ENCODE measurements at places on chromosomes 1 and 21. TPM values are rescaled to one million over a fixed set of nuclear protein-coding genes. Genes with fewer than 3 reads are reported as not detected.

GRCh38 chr1:166876540-166876838, 425 bp upstream of the TADA1 start:
- no peaks in the 10 kb centered on the region for H3K36me3 ChIP-seq
- H3K27me3 ChIP-seq: no peaks in the 10 kb centered on the region
- peak overlapping the region; percentile 31 for H3K4me3 ChIP-seq
- peak overlapping the region; percentile 97 for H3K27ac ChIP-seq

The DCDC2B gene
- total RNA-seq: not detected

DNA sequence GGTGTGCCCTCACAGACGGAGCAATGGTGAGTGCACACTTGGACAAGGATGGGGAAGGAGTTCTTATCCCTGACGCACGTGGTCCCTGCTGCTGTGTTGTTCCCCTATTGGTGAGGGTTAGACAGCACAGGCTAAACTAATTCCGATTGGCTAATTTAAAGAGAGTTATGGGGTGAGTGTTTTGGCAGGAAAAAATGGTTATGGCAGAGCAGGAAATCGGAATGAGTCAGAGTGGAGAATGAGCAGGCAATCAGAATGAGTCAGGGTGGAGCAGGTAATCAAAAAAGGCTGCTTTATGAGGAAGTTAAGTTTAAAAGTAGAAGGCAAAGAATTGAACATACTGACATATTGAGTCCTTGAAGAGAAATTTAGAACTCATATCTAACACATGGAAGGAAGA, 100.5 kb downstream of the NGF start:
- no peaks in the 10 kb centered on the region for H3K4me1 ChIP-seq
- H3K4me3 ChIP-seq: no peak overlapping the region
- H3K27me3 ChIP-seq: no peaks in the 10 kb centered on the region

DNA sequence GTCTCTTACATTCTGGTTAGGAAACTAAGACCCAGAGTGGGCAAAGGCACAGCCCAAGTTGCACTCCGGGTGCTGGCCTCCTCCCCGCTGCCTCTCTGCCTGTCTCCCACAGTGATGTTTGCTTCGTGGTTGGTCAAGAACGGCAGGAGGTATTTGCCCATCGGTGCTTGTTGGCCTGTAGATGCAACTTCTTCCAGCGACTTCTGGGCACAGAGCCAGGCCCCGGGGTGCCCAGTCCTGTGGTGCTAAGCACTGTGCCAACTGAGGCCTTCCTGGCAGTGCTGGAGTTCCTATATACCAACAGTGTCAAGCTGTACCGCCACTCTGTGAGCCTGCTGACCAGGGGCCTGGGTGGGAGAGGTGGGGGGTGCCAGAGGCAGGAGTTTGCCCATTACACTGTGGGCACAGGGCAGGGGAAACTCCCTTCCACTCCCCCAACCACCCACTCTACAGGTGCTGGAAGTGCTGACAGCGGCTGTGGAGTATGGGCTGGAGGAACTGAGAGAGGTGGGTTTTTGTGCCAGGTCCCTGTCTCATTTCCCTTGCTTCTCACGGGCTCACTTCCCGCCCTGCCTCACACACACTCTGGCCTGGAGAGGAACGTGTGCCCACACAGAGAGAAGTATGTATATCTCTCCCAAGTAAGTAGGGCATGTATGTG, 1.9 kb downstream of the BTBD19 start:
- peaks cover 52% of the 10 kb centered on the region for H3K4me1 ChIP-seq
- H3K27me3 ChIP-seq: no peaks in the 10 kb centered on the region
- H3K36me3 ChIP-seq: no peaks in the 10 kb centered on the region
- H3K4me3 ChIP-seq: no peak overlapping the region
- peak overlapping the region; percentile 9 for H3K27ac ChIP-seq

DNA sequence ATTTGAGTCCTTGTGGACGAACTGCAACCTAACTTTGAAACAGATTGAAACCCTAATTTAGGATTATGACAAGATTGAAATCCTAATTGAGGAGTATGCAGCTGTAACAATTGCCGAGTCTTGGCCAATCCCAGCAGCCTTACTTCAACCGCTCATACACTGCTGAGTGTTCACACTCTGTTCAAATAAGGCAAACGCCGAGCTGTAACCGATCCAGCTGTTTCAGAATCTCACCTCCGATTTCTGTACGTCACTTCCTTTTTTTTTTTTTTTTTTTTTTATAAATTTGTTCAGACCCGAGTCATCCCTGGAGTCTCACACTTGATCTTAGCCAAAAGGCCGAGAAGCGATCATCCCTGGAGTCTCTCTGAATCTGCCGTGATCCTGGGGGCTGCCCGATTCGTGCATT, 22.3 kb upstream of the ATP5PO start:
- H3K27ac ChIP-seq: no peak overlapping the region
- no peak overlapping the region for H3K4me3 ChIP-seq
- no peak for DNase-seq
- no peaks in the 10 kb centered on the region for H3K27me3 ChIP-seq
- no peaks in the 10 kb centered on the region for H3K36me3 ChIP-seq
- H3K4me1 ChIP-seq: peaks cover 7% of the 10 kb centered on the region

The FCRL4 gene
- not detected for total RNA-seq

The ADGRL4 gene
- total RNA-seq: not detected

GRCh38 chr1:4328402-4329071, 325.9 kb upstream of the AJAP1 start:
- no peak overlapping the region for H3K4me3 ChIP-seq
- H3K27me3 ChIP-seq: no peaks in the 10 kb centered on the region
- no peaks in the 10 kb centered on the region for H3K36me3 ChIP-seq

GRCh38 chr1:42845866-42846256, 552 bp upstream of the ZNF691 start:
- H3K4me1 ChIP-seq: no peaks in the 10 kb centered on the region
- H3K27ac ChIP-seq: peak overlapping the region; percentile 94
- no peaks in the 10 kb centered on the region for H3K27me3 ChIP-seq
- H3K36me3 ChIP-seq: no peaks in the 10 kb centered on the region
- no peak for DNase-seq

GRCh38 chr1:27099587-27100334, 55.2 kb downstream of the SLC9A1 start:
- H3K4me3 ChIP-seq: no peak overlapping the region
- H3K4me1 ChIP-seq: peaks cover 14% of the 10 kb centered on the region
- no peaks in the 10 kb centered on the region for H3K36me3 ChIP-seq
- DNase-seq: peak; percentile 51
- H3K27ac ChIP-seq: peak overlapping the region; percentile 27

- no peaks in the 10 kb centered on the region for H3K36me3 ChIP-seq
- H3K27me3 ChIP-seq: no peaks in the 10 kb centered on the region
- H3K27ac ChIP-seq: no peak overlapping the region
- no peak for DNase-seq
- no peak overlapping the region for H3K4me3 ChIP-seq
Observed at GRCh38 chr1:112532064-112532463, 23.3 kb downstream of the WNT2B start.

The FCRL6 gene
- not detected for total RNA-seq

DNA sequence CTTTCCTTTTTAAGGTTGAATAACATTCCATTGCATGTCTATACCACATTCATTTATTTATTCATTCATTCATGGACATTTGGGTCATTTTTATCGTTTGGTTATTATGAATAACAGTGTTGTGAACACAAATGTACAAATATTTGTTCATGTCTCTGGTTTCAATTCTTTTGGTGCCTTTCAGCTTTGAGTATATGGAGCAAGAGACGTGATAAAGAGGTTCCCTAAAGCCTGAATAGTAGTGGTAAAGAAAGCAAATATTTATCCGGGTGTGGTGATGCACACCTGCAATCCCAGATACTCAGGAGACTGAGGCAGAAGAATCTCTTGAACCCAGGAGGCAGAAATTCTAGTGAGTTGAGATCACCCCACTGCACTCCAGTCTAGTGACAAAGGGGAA, 5.3 kb upstream of the RLF start:
- no peak for DNase-seq
- H3K36me3 ChIP-seq: no peaks in the 10 kb centered on the region
- 0 out of 2 replicates have a peak, but pooled peaks cover 4% of the 10 kb centered on the region for H3K4me1 ChIP-seq
- H3K4me3 ChIP-seq: no peak overlapping the region
- H3K27me3 ChIP-seq: no peaks in the 10 kb centered on the region
